ENCODE measurements at places on chromosomes 2 and 18.

- DNase-seq, result no peak
These were observed 100.9 kb downstream of the ZNF521 start for GRCh38 chr18:25251068-25251467.

DNA sequence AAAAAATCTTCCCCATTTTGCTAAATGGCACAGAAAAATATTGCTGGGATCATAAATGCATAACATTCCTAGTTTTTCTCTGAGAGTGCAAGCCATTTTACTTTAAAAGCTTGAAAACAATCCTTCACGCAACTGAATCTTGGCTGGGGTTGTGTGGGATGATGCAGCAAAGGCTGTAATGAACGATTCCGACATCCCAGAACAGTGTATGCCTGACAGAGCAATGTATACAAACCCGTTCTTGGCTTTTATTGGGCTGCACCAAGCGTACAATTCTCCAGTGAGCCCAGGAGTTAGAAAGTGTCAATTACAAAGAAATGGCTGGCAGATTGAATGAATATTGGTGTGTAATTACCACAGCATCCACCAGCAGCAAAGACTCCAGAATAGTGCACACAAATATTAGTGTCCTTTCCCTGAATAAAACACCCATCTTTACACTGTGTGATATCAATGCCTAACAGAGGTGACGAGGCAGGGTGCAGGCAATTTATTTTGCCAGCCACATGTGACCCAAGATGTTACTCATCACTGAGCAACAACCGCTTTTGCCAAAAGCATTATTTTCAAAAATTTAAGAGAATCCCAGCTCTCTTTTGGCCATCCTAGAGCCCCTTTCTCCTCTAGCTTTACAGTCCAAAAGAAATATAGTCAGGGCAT, 578.6 kb upstream of the CHAC2 start:
- no peak for DNase-seq

DNA sequence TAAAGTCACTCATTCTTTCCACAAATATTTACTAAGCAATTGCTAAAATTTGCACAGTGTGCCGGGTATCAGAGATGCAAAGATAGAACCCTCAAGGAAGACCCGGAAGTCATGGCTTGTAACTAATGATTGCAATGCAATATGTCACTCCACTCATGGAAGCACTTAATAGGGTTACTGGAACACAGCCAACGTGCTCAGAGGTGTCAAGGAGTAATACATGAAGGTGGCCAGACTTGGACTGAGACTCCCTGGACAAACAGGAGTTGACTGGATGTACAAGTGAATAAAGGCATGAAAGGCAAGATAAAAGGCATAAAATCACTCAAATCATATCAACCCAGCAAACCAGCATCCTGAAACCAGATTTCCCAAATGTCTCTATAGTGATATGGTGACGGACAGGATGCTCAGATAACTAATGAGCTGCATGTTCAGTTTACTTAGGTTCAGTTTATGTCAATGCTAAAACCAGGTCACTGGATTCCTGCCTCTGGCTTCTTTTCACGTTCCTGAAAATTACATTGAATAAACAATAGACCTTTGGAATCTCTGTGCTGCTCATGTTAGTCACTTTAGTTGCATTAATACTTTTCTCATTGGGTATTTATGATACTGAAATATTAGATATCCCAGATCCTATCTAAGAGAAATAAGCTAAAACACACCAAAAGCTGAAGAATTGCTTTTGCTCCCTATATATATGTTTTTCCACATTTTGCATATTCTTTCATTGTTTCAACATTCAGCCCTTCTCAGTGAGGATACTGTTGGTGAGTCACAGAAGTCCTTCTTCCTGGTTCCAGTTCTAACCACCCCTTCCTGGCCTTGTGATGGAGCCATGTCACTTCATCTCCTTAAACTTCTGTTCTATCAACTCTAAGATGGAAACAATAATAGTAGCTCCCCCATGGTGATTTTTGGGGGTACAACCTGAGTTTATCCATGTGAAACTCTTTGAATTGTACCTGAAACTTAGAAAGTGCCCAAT, 688.9 kb upstream of the ID2 start:
- DNase-seq, result no peak

DNA sequence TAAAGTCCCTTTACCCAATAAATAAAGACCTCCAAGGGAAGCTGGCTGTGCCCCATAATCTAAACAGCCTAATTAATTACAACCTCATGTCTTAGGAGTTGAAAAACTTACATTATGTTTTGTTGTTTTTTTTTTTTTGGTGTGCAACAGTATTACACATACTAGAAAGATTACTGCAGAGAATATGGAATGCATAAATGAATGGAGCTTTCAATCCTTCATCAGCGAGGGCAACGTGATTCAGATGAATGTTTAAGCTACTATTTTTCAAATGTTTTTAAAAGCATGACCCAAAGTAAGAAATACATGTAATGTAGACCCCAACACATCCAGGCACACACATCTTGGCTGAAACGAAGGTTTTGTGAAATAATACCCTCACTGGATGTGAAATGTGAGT, 167.1 kb upstream of the FN1 start:
- no peak for DNase-seq

- no peak for DNase-seq
These were observed 244.3 kb downstream of the SETBP1 start for GRCh38 chr18:44924785-44925499.

DNA sequence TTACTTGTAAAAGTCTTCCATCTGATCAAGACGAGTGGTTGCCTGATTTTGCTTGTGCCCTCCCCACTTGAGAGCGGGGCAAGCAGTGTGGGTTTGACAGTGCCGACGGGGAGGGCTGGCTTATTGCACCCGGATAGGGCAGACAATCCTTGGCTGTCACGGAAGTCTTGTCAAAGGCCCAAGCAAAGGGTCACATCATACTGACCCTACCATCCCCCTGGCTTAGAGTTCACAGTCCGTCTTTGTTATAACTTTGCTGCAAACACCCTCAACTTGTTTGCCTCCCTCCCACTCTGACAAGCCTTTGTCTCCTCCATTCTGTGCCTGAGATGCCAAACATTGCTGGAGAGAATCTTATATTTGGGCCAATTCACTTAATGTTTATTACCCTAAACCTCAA, 165.9 kb upstream of the MSH6 start:
- DNase-seq, result no peak

DNA sequence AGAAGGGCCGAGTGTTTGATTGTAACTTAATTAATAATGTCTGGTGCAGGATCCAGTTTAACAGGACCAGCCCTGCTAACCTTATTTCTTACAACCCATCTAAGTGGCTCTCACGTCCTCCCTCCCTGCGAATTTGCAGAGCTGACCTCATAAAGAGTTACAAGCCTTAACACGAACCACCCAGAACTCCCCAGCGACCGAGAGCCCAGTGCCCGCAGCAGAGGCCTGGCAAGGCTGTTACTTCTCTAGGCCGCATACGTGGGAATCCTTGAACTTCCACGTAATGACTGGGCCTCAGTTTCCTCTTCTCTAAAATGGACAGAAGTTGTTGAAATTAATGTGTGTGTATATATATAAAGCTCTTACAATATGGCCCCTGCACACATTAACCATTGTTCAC, 55.5 kb downstream of the PXDN start:
- DNase-seq, result no peak

DNA sequence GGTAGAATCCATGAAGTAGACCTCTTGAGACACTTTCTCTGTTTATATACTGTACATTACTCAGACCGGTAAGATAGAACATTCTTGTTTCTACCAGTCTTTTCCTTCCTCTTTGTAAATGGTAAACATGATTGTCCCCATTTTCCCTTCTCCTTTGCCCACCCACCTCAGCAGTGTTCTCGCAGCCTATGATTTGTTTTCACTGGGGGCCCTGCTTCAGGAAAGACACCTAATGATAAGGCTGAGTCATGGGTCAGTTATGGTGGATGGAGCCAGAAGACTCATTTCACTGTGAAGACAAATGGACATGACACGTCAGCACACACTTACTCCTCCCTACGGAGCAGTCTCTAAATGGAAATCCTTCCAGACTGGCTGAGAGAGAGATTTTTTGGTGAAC, 23.7 kb downstream of the CENPO start:
- DNase-seq, result peak; percentile 67

DNA sequence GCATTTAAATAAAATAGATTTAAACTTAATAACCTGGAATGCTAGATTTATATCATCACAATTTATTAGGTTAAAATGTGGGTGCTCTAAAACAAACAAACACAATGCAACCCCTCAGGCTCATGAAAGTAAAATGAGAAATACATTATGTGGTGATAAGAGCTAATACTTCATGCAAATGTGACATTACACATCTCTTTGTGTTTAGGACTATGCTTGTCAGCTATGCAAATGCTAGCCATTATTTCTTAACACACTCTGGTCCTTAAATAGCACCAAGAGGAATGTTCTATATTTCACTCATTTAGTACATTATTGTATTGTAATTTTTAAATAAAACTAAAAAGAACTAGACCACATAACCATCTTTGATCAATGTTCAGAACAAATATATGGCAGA, 627.6 kb downstream of the DPP10 start:
- DNase-seq, result no peak

DNA sequence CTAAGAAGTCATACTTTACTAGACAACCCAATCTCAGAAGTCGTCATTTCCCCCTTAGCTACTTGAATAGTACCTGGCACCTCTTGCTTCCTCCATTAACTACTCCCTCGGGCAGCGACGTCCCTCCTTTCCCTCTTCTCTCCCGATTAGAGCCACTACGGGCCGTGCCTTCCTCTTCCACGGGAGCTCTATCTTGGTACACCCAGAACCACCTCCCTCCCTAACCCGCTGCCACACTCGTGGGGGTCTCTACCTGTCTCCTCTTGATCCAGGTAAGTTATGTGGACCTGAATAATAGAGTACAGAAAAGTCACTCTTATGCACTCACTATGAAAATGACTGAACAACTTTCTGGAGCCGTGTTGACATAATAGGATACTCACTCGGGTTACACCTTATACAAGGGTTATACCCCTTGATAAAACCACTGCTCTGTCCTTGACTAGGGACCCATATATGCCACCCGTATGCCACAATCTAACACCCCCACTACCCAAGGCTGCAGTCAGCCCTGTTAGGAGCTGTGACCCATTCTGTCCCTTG, 595 bp upstream of the HDHD2 start:
- no peak for DNase-seq

DNA sequence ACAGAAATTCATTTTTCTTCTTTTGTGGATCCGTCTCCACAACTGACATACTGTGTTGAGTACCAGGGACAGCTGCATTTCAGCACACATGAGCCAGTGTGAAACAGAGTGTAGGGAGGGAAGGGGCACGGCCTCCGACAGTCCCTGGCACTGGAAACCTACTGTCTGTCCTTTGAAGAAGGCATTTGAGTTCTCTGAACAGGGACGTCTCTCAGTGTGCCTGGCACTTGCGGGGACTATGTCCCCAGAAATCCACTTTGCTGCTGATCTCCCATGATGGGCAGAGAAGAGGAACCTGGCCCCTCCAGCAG, 48.1 kb downstream of the PLB1 start:
- no peak for DNase-seq

GRCh38 chr2:239719791-239720360, 305.3 kb downstream of the NDUFA10 start:
- no peak for DNase-seq

DNA sequence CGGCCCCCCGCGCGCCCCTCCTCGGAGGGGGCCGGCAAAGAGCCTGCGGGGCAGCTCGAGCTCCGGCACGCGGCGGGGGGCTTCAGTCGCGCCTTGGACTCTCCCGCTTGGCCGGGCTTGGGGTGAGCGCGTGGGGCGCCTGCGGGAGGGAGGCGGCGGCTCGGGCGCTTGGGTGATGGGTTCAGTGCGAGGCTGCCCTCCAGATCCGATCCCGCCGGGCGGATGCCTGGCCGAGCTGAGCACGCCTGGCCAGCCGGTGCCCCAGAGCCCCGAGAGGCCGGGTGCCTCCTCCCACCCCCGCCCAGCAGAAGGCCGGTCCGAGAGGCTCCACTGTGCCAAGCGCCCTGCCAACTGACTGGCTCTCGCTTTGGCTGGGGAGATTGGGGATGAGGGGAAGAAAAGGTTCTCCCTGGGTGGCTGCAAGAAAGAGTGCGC, 273 bp upstream of the NXPH2 start:
- DNase-seq, result no peak

GRCh38 chr2:35163948-35164347, 1191.6 kb upstream of the CRIM1 start:
- DNase-seq, result no peak

- DNase-seq, result no peak
These were observed 616.4 kb downstream of the XIRP2 start for GRCh38 chr2:167504695-167505094.

Data from AG04449 (cell line).